ENCODE measurements at places on chromosomes 2 and 18.

DNA sequence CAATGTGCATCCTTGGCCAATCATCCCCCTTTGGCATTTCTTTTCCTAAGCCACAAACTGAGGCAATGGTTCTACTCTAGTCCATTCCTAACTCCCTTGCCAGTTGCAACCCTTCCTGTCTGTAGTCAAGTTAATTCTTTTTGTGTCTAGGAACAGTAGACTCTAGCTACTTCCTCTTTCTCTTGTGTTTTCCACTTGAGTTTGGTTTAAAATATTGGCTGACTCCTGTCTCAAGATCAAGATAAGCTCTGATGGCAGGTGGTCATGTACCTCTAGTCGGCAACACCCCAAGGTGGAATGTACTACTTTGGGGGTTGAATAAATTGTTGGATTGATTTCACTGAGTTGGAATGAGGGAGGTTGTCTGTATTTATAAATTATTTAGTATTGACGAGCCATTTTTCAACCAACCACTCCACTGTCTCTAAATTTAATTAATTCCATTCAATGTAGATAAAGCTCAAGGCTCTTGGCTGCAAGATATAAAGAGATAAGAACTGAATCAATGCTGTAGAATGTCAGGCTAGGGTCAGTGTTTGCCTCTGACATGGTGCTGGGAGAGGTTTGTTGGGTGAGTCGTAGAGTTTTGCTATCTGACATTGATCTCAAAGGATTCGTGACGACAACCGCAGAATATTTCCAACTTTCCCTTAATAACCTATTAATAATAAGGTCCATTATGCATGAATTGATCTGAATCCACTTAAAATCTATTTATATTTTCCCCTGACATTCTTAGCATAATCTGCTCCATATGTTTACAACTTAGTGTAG lies 188.7 kb upstream of the APCDD1 start:
- no peak for DNase-seq

GRCh38 chr2:85753525-85754312 lies at the start of gene ATOH8:
Gene ATOH8 (plus strand): TSS chr2:85753991. CDS start chr2:85754190, 199 bp downstream.
- peak; percentile 48 for DNase-seq

GRCh38 chr2:76958749-76959148 lies 563.4 kb downstream of the LRRTM4 start:
- DNase-seq = peak; percentile 6

DNA sequence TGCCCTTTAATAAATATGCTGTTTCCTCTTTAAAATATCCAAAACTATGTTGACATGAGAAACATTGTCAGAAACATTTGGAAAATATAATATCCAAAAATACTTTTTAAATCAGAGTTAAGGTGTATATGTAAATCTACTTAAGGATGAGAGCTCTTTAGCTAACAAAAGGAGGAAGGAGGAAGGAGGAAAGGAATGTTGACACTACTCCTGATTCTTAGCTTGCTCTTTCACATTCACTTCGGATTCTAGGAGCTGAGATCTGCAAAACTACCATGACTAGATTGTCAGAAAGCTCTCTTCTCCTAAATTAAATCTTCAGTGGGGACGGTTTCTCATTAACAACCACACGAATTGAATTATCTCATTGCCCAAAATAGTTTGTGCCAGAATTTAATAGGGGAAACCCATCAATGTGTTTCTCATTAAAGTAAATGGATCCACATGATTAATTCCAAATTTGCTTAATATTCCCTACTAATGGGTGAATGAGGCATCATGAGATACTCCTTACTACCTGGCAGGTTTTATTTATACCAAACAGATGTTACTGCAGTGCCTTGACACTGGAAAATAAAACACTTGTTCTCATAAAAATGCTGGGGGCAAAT lies 509.1 kb downstream of the MBD2 start:
- no peak for DNase-seq

DNA sequence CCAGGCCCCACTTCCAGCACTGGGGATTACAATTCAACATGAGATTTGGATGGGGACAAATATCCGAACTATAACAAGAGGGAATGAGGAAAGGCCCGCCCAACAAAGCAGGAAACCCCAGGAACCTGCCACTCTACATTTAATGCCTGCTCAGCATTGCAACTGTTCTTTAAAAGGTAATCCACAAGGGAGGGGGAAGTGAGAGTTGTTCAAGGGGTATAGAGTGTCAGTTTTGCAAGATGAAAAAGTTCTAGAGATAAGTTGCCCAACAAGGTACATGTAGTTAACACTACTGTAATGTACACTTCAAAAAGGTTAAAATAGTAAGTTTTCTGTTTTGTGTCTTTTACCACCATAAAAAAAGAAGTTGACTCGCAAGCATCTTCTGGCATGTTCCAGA lies 137.6 kb downstream of the MBD2 start:
- no peak for DNase-seq

- no peak for DNase-seq
These were observed 613.5 kb downstream of the LRP1B start for GRCh38 chr2:141517180-141517851.

- DNase-seq = no peak
These were observed 77.2 kb downstream of the LIPG start for GRCh38 chr18:49638891-49639557.

DNA sequence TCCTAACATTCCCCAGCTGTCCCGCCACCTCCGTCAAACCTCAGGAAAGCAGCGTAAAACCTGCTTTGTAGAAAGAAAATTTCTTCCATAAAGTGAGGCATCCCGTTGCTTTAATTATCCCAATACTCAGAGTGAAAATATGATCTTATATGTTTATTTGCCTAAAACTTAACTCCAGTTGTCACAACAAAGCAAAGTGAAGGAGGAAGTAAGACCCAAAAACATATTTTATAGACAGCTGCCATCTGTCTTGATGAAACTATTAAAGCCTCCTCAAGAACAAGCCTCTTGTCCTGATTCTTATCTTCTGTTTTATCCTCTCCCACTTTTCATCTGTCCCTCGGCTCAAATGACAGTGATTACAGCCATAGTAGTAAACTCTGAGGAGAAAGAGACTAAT lies 28.9 kb upstream of the LPIN2 start:
- DNase-seq = no peak

- DNase-seq = no peak
These were observed 36.1 kb downstream of the INSIG2 start for GRCh38 chr2:118124288-118124891.

DNA sequence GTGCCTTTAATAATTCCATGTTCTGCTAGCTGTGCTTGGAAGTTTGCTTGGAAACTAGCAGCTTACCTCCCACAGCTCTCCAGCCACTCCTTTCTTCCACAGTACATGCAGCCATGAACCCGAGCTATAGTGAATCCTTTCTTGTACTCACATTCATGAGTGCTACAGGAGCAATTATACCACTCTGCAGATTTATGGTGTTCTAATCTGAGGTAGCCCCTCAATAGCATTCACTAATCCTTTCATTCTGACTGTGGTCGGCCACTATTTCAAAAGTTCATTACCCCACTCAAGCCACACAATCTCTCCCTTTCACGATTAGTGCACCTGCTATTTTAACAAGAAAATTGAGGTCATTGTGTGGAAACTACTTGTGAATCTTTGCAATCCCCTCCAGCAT lies 53.2 kb downstream of the CSRNP3 start:
- no peak for DNase-seq

DNA sequence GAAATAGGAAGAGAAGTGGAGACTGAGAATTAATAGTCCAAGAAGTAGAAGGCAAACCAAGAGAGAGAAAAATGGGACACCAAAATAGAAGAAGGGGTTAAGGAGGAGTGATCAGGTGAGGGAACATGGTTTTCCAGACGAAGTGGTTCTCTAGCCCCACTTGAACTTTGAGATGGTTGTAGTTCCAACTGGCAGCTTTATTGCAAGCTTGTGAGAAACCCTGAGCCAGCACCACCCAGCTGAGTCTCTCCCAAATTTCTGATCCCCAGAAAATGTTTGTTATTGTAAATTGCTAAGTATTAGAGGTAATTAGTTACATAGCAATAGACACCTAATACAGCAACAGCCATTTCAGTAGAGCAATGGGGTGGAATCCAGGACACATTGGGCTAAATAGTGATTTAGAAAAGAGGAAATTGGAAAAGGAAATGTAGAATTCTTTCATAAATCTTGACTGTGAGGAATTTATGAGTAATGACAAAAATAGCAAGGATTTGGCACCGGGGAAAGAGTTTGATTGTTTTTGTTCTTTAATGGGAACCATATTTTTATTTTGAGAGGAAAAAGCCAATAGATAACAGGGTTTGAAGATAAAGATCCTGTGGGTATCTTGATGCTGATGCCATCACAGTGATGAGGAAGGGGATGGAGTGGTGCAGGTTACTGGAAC lies 62.1 kb upstream of the XDH start:
- no peak for DNase-seq

- DNase-seq = no peak
These were observed 18.1 kb upstream of the RASGRP3 start for GRCh38 chr2:33458248-33458819.

GRCh38 chr2:228066126-228066798 lies 115.2 kb downstream of the SPHKAP start:
- no peak for DNase-seq

GRCh38 chr2:38978296-38978903 lies 88.7 kb downstream of the ARHGEF33 start:
- no peak for DNase-seq

- no peak for DNase-seq
These were observed 1.9 kb downstream of the GORASP2 start for GRCh38 chr2:170930991-170931266.

DNA sequence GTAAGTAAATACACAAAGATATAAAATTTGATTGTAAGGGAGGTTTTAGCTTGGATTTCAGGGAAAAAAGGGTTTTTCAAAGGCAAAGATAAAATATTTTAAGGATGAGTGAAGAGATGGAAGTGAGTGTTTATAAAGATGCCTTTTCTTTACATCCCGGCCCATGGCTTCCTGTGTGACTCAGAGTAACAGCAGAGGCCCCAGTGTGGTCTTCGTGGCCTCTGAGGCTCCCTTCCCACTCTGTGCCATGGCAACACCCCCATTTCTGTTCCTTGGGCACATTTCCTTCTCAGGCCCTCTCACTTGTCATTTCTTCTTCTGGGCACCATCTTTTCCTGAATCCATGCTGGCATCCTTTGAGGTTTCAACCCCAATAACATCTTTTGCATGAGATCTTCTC lies 92.6 kb upstream of the TMEM18 start:
- DNase-seq = no peak

- DNase-seq = no peak
These were observed 202.5 kb downstream of the LRRTM1 start for GRCh38 chr2:80102026-80102425.

- DNase-seq = peak; percentile 21
These were observed 1.0 kb downstream of the CXCR4 start for GRCh38 chr2:136116813-136117390.

DNA sequence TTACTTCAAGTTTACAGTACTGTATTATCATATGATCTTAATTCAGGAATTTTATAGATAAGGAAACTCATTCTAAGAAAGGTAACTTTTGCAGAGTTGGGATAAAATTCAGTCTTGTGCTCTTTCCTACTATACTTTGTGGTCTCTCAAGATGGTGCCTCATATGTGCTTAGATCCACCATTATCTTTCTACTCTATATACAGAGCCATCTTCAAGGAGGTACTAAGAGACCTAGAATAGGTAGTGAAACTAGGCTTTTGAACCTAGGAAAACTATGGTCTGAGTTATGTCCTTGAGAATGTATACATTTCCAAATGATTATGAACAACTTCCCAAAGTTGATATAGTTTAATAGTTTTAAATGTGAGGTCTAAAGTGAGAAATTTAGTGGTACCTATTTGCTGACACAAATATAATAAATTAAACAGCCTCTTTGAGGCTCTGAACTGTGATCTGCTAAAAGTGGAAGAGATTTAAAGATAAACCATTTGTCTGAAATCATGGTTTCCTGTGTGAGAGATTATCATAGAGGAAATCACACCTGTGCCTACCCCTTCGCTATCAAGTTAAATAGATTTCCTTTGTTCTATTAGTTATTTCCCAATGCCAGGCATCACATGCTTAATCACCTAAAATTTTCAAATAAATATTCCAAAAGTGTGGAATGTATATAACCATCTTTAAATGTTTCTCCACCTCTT lies 27.2 kb downstream of the ACAA2 start:
- DNase-seq = no peak

GRCh38 chr2:212975333-212975732 lies 176.1 kb downstream of the IKZF2 start:
- no peak for DNase-seq

GRCh38 chr2:203240491-203240890 lies 1.7 kb downstream of the CYP20A1 start:
- no peak for DNase-seq

GRCh38 chr2:88659538-88659915 lies 31.9 kb upstream of the RPIA start:
- DNase-seq = peak; percentile 43

Data from HEK293T (cell line).